ENCODE measurements at places on chromosomes 3 and 15.
A peak's percentile ranks its signal among the peaks of the same experiment; 100 is the strongest.

DNA sequence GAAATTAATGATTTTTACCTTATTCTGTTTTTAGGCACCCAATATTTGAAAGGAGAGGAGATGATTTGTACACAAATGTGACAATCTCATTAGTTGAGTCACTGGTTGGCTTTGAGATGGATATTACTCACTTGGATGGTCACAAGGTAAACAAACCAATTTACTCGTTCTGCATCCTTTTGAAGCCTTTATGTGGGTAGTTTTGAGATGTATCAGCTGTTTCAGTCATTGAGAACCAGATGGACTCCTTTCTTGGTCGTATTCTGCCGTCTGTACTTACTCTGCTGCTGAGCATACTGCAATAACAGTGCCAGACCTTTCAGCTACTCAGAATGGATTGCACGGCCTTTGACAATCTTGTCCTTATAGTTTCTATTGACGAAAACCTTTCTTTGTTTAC is 13.3 kb downstream of the DNAJB11 start:
- peaks cover 7% of the 10 kb centered on the region for H3K4me1 ChIP-seq
- peaks cover 57% of the 10 kb centered on the region for H3K36me3 ChIP-seq
- no peak for DNase-seq
- H3K4me3 ChIP-seq: no peak overlapping the region
- no peak overlapping the region for H3K27ac ChIP-seq
- H3K27me3 ChIP-seq: no peaks in the 10 kb centered on the region

- no peak for DNase-seq
- H3K27me3 ChIP-seq: peaks cover 3% of the 10 kb centered on the region
- peaks cover 4% of the 10 kb centered on the region for H3K36me3 ChIP-seq
- H3K4me1 ChIP-seq: peaks cover 7% of the 10 kb centered on the region
These were observed 39.1 kb upstream of the MEF2A start for GRCh38 chr15:99526671-99527070.

- peaks cover 21% of the 10 kb centered on the region for H3K36me3 ChIP-seq
- DNase-seq: no peak
- no peak overlapping the region for H3K4me3 ChIP-seq
- peaks cover 77% of the 10 kb centered on the region for H3K4me1 ChIP-seq
- H3K27ac ChIP-seq: no peak overlapping the region
These were observed 61.8 kb downstream of the ATP8B4 start for GRCh38 chr15:50057196-50057595.

DNA sequence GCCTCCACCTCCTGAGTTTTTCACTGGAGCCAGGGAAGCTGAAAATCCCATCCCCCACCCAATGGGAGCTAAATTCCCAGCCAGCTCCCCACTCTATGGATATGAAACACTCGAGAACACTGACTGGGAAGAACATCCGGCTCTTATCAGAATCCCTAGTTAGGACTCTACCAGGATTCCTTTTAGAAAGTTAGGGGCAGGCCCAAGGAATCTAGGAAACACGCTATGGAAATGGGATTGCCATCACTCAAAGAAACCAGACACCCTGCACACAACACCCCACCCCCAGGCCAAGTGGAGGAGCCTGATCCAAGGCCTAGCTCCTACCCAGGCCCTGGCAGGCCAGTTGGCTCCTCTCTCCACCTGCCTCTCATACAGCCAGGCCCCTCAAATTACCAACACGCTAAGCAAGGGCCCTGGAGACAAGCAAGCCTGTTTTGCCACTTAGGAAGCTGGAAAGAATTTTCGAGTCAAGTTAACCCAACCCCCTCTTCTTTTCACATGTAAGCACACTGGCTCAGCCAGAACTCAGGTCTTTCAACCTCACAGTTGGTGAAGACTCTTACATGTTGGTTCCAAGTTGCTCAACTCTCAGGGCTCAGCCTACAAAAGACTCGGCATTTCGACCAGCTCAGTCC is 75.5 kb downstream of the RBPMS2 start:
- peaks cover 20% of the 10 kb centered on the region for H3K36me3 ChIP-seq
- H3K4me3 ChIP-seq: peak overlapping the region; percentile 23
- DNase-seq: no peak
- no peak overlapping the region for H3K27ac ChIP-seq

DNA sequence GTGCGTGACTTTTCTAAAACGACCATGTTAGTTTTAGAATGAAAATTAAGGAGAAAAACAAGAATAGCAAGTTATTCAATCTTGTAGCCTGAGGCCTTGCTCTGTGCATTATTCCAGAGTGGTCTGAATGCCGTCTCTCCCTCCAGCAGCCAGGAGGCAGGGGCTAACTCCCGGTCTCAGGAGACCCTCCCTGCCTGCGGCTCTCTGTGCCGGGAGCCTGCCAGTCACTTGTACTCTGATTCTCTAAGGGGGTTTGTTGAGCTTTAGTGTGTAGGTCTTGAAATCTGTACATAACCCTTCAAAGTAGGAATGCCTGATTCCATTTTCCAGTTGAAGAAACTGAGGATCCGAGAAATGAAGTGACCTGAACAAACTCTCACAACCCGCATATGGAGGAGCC is 97.3 kb downstream of the ARNT2 start:
- H3K27ac ChIP-seq: no peak overlapping the region
- no peak for DNase-seq
- H3K36me3 ChIP-seq: no peaks in the 10 kb centered on the region
- no peaks in the 10 kb centered on the region for H3K27me3 ChIP-seq

Data from activated T-helper 1 cell treated with anti-CD3 and anti-CD28 coated beads, Interleukin-12 subunit alpha, Interleukin-12 subunit beta, Interleukin-2, Interleukin-4 antibody, amounts not matched to agents 30 ng/mL and 10 ng/mL and 1 ng/mL, durations not matched to agents 14 hours and 24 hours and 36 hours (primary cell).